NCI-H2227 treated with DMSO at 0.1 percent for 48 hours (cell line): ENCODE measurements at places on chromosomes 2 and 18.
A peak's percentile ranks its signal among the peaks of the same experiment; 100 is the strongest.

DNA sequence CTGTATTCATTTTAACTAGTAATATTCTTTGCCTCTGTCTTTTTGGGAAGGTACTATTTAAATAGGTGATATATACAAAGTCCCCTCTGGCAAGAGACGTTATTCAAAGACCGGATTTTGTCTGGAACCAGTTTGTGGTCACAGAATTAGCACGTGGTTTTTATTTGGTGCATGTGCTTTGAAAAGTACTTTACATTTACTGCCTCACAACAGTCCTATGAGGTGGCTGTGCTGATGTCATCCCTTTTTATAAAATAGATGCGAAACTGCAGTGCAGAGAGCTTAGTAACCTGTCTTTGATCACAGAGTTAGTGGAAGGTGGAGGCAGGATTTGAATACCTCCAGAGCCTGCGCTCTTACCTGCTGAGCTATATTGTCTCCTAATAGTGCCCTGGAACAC, 4.0 kb downstream of the LPIN1 start:
- no peak for DNase-seq

DNA sequence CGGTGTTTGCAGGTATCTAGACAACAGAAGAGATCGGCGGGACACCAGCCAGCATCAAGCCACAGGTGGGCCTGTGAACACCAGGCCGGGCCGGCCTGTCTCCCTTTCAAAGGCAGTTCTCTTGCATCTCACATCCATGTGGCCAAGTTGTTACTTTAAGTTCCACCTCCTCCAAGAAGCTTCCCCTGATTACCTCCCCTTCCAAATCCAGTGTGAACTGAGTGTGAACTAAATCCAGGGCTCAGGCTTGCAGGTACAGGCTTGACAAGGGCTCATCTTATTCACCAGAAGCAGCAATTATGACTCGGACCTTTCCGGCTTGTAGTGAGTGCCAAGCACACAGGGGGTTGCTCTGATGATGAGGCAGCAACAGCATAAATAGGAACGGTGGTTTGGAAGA, 3.9 kb downstream of the CRACDL start:
- DNase-seq = no peak

DNA sequence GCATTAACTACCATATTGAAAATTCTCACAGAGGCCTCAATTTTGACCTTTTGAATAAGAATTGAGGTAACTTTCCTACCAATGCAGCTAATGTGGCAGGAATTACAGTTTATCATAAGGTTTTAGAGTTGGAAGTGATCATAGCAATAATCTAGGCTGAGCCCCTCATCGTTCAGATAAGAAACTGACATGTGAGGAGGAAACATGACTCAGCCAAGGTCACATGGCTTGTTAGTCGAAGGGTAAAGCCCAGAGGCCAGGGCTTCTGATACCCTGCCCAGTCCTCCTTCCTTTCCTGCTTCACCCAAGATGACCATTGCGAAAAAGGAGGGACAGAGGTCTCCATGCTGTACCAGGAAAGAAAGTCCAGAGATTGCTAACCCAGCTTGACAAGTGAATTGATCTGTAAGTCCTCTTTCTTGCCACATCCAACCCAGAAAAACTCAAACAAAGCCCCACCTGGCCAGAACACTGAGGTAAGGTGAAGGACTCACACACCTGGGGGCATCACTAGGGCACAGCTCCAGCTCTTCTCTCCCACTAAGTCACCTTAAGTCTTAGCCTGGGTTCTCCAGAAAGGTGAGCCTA, 174.8 kb downstream of the EN1 start:
- no peak for DNase-seq

- no peak for DNase-seq
These were observed 44.6 kb downstream of the DPP4 start for GRCh38 chr2:162029287-162029901.

GRCh38 chr18:35835366-35835765, 137.1 kb upstream of the RMP24 start:
- no peak for DNase-seq

- DNase-seq = no peak
These were observed 219.8 kb downstream of the SH3BP4 start for GRCh38 chr2:235171550-235172031.

- no peak for DNase-seq
These were observed 255.2 kb upstream of the NRP2 start for GRCh38 chr2:205427112-205427511.

DNA sequence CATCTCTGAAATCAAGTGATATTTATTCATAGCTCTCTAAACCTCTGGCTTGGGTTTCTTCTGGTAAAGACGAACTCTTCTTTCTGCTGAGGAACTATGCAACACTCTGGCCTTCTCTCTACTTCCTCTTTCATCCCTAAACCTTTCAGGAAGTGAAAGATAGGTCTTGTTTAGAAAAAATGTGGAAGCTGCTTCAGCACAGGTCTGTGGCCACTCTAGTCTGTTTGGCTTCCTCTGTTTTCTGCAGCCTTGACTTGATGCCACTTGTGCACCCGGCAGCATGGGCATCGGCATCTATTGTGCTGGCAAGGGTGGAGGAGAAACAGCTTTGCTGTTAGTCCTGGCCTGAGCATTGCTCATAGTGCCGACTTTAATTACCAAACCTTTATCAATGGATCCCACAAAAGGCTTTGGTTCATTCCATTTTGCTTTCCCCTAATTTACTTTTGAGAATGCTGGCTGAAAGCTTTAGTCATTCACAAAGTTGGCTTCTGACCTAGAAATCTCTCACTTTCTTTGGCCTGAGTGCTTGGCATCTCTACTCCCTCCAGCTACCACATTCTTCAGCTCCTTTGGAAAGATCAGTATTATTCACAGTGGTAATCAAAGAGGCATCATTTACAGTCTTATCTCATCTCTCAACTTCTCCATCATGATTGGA, 32.0 kb upstream of the GPR39 start:
- no peak for DNase-seq

- no peak for DNase-seq
These were observed 144.7 kb upstream of the COPS8 start for GRCh38 chr2:236940916-236941520.

DNA sequence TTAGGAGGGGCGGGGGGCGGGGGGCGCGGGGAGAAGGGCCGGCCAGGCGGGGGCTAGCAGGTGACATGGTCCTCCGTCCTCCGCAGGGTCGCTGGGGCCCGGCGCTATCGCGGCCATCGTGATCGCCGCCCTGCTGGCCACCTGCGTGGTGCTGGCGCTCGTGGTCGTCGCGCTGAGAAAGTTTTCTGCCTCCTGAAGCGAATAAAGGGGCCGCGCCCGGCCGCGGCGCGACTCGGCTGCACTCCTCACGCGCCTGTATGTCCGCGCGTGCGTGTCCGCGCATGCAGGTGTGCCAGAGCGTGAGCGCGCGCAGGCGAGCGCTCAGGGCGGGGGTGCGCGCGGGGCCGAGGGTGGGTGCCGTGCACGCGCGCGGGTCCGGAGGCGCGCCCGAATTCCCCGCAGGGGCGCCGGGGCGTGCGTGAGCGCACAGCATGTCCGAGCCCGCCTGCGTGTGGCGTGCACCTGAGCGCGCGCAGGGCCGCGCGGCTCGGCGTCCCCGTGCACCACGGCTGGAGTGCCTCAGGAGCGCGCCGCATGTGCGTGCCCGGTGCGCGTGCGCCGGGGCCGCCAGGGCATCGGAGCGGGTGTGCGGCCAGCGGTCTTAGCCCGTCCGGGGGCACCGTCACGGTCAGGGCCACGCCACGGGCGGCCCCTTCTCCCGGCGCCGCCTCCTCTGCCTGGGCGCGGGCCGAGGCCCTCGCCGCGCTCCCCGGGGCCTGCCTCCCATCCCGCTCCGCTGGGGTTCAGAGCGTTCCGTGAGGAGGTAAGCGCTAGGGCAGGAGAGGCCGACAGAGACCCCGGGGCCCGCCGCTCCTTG, 6.3 kb downstream of the SNORC start:
- DNase-seq = peak; percentile 29

DNA sequence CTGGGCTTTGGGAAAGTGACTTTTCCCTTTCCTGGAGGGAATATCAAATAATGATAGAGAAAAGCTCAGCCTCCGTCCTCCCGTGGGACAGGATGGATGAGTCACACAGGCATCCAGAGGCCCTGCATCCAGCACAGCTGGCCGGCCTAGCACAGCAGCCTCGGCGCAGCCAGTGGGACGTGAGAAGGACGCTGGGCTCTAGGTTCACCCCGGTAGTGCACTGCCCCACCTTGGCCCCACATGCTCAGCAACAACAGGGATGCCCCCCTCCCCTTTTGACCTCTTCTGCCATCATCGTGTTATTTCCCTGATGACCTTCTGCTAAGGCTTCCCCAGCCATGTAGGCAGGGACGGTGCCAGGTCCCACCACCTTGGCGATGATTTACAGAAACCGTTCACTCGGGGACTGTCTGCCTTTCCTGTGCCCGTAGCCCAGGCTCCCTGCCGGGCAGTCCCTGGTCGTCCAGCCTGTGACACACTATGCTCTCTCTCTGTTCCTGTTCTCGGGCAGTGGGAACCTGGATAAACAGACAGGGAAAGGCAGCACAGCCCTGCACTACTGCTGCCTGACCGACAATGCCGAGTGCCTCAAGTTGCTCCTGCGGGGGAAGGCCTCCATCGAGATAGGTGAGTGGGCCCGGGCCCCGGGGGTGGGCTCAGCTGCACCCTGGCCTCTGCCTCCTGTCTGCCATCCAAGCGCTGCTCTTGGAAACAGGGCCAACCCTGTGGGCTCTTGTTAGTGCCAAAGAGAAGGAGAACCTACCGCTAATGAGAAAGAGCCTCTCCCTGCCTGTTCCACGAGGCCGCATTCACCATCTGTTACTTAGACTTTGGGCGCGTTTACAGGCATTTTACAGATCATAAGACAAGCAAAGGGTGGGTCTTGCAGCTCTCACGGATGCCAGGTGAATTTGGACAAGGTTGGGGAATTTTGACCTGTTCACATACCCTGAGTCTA, 44.6 kb downstream of the ITGB1BP1 start:
- no peak for DNase-seq

DNA sequence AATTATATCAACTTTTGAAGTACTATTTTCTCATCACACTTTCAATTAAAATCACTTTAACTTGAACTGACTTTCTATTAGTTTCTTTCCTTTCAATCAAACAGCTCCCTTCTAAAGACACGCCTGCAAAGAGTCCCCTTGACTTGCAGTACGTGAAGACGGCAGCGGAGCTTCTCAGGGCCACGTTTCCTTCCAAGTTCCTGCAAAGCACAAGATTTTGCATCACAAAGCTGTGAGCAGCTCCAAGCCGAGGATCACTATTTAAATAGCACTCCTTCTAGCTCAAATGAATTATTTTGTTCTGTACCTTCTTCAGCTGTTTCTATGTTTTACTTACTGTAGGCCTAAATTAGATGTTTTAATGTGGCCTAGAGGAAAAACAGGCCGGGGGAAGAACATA, 30.8 kb downstream of the SH3YL1 start:
- no peak for DNase-seq

DNA sequence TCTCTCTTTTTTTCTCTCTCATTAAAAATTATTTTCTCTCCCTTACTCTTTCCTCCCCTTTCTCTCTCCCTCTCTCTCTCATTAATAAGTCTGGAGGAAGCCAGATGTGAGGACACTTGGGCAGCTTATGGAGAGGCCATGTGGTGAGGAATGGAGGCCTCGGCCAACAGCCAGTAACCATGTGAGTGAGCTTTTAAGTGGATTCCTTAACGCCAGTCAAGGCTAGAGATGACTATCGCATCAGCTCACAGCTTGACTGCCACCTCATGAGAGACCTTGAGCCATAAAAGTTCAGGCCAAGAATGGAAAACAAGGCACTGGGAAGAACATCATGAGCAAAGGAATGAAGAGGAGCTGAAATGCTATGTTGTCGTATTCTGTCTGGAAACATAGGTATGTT, 39.1 kb downstream of the ETAA1 start:
- DNase-seq = no peak

- no peak for DNase-seq
These were observed 288.6 kb upstream of the HDAC4 start for GRCh38 chr2:239689410-239689809.

GRCh38 chr2:160256507-160256906, 56.4 kb upstream of the ITGB6 start:
- DNase-seq = no peak

DNA sequence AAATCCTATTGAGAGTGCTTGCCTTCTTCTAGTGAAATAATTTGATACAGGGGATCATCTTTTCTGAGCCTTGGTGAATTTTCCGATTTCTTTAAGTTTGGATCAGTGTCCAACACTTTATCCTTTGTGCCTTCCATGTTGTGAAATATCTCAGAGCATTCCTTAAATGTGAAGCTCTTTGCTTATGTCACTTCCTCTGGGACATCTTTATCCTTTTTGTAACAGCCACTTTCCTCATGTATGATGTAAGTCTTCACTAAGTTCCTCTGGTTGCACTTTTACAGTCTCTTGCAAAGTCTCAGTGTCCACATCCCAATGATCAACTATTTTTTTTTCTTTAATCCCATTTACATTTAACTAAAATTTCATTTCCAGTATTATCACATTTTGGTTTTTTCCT, 254.2 kb downstream of the EN1 start:
- DNase-seq = no peak

- DNase-seq = no peak
These were observed 149.4 kb upstream of the DNMT3A start for GRCh38 chr2:25491003-25491696.

DNA sequence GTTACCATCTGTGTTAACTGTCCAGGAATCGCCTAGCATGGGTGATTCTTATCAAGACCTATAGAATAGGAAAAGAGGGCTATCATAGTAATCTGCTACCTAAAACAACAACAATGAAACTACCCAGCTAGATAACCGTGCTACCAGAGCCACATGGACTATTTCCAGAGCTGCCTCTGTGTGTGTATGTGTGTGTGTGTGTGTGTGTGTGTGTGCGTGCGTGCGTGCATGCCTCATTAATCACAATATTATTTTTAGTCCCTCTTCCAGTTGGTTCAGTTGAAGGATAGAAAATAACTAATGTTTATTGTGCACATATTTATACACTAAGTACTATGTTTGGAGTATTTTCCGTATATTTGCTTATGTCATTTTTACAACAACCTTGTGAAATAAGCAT, 201.1 kb downstream of the SP3 start:
- no peak for DNase-seq

- DNase-seq = no peak
These were observed 19.8 kb downstream of the PARD6G start for GRCh38 chr18:80227472-80227871.

GRCh38 chr2:105294844-105295481, 34.6 kb downstream of the TGFBRAP1 start:
- peak; percentile 51 for DNase-seq

DNA sequence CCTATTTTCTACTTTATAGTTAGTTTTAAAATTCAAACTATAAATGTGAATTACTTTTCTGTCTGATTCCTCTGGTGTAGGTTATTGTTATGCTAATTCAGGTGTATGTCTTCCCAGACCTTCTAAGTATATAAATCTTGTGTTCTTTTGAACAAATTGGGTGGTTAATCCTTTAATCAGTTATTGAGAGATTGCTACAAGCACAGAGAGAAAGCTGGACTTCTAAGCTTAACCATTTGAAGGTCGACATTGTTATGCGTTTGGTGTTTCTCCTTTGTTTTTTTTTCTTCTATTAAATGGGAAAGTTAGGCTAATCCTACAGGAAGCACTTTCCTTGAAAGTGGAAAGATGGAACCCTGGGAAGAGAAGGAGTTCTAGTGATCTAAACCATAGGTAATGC, 592.6 kb downstream of the SLC4A3 start:
- DNase-seq = no peak

- DNase-seq = peak; percentile 46
These were observed 132.2 kb downstream of the EPHA4 start for GRCh38 chr2:221439761-221440479.

GRCh38 chr2:101032084-101032776, 30.1 kb downstream of the RPL31 start:
- no peak for DNase-seq

GRCh38 chr2:240932001-240932723, 26.0 kb downstream of the CROCC2 start:
- no peak for DNase-seq
